NCI-H446 treated with DMSO at 0.1 percent for 48 hours (cell line): ENCODE measurements at places on chromosomes 2 and 18.

- no peak for DNase-seq
Measured at GRCh38 chr2:240170354-240170735, 29.9 kb upstream of the OTOS start.

GRCh38 chr2:11983401-11983800 is 237.0 kb downstream of the LPIN1 start:
- DNase-seq: no peak

- no peak for DNase-seq
Measured at GRCh38 chr2:149483004-149483605, 104.5 kb downstream of the MMADHC start.

DNA sequence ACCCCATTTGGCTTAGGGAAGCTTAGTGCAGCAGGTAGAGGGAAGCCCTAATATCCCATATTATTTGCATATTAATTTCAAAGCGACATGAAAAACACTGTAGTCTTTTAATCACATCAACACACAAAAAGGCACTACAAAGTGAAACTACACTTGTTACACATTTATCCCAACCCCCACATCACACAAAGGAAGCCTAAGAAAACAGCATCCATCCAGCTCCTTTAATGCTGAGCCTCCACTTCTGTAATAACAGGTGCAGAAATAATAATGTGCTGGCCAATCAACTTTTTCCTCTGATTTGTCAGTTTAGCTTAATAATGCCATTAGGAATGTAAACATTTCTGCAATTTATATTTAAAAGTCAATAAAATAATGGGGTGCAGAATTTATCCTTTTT is 274.0 kb downstream of the TCF4 start:
- DNase-seq: no peak

DNA sequence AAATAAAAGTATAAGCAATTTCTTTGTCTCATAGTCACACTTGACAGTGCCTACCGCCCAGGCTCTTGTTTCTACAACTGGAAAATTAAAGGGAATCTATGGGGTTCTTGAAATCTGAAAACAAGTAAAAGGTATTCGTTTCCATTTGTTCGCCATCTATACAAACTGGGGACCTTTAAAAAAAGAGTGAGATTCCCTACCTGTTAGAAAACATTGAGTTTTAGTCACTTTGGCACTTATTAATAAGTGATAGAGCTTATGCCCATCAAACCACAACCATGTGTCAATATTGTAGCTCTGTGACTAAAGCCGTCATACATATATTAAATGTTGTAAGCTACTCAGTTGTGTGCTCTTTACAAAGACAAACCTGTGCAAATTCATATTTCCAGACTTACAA is 13.2 kb downstream of the FN1 start:
- DNase-seq: no peak

GRCh38 chr2:111930409-111930808 is 32.0 kb downstream of the MERTK start:
- no peak for DNase-seq

- DNase-seq: no peak
Measured at GRCh38 chr2:11663427-11663826, 6.6 kb downstream of the NTSR2 start.

DNA sequence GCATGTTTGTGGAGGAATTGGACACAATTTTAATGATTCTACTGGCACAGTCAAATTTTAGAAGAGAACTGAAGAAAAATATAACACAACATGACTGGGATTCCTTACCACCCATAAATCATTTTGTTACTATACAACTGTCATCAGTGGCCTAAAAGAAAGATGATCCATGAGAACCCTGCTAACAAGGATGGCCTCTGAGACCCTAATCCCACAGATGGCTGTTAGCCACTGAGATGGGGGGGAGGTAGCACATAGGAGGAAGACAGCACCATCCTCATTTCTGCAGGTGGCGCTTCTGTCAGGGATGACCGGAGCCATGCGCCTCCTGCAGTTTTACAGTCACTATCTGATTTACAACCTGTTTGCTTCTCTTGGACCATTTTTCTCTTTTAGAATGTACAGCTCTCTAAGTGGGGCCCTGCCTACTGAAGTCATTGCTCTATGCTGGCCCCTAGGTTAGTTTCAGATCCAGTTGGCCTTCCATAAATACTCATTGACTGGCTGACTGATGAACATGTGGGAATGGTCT is 279.8 kb downstream of the NAPG start:
- no peak for DNase-seq

GRCh38 chr2:45978302-45978859 is 318.8 kb upstream of the EPAS1 start:
- DNase-seq: no peak

GRCh38 chr2:15991231-15991630 is 50.9 kb downstream of the MYCN start:
- no peak for DNase-seq

DNA sequence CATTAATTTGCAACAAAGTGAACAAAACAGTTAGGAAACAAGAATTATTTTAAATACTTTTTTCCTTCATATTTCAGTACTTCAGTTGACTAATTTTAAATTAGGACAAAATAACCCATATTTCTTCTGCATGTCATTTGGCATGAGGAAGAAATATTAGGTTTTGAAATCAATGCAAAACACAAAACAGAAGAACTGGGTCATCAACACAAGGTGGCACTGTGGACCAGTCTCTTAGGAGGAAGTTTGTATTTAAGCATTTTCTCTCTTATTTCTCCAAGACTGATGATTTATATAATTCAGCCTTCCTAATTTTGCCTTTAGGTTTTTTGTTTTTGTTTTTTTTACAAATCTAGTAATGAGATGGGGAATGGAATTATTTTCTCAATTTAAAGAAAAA is 352.8 kb upstream of the KCNH7 start:
- DNase-seq: peak; percentile 3

DNA sequence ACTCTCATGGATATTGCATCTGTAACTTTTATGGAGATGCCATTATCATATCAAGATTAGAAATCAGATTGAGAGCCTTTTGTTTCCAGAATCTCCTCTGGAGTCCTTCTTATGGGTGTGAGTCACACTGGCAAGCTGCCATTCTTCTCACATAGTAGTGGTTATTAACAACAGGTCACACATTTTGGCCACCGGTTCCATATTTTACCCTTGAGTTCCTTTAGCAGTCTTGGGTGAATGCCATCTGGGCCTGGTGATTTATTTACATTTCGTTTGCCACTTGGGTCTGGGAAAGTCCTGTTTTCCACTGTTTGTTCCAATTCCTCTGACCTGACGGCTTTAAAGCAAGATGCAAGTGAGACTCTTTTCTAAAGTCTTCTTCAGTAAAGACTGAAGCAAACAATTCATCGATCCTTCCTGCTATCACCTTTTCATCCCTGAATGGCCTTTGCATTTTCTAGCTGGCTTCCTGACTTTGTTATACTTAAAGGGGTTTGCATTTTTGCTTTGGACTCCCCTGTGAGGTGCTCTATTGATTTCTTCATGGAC is 80.5 kb upstream of the CAVIN2 start:
- DNase-seq: peak; percentile 98

GRCh38 chr2:132721938-132722337 is 51.9 kb upstream of the LYPD1 start:
- DNase-seq: no peak

DNA sequence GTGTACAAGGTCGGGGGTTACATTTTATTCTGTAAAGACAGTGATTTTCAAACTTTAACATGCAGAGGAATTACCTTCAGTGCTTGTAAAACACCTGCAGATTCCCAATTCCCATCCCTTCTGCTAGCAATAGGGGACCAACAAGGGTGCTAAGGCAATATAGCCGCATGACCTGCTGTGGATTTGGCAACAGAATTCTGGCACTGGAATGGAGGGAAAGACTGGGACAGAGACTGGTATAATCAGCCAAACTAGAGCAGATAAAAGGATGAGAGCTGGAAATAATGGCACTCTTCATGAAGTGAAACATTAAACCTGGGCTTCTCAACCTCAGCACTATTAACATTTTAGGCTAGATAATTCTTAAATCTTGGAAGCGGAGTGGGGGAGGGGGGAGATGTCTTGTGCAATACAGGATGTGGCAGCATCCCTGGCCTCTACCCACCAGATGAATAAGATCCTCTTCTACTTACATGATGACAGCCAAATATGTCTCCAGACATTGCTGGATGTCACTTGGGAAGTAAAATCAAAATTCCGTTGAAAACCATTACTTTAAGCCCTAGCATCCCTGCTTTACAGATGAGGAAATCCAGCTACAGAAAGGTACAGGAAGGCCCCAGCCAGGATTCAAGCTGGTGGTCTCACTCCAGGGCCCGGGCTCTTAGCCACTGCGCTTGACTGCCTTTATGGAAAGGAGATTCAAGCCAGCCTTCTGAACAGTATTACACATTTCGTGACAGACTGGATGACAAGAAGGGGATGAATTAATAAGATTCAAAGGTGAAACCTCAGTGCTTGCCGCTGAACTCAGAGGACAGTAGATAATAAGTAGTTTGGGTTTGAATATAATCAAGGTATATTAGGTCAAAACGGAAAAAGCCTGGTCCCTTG is 1.7 kb downstream of the EVA1A start:
- no peak for DNase-seq

DNA sequence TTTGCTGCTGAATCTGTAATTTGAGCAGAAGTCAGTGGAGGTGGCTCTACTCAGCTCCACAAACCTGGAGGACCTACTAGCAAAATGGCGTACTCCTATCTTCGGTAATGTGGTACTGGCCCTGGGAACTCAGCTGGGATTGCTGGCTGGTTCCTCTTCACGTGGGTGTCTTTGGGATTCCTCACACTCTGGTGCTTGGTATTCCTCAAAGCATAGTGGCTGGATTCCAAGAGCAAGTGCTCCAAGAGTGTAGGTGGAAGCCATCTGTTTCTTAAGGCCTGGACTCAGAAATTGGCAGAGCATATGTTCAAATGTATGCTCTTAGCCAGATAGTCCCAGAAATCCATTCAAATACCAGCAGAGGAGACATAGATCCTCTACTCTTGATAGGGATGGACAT is 281.9 kb upstream of the CDH7 start:
- DNase-seq: peak; percentile 98

DNA sequence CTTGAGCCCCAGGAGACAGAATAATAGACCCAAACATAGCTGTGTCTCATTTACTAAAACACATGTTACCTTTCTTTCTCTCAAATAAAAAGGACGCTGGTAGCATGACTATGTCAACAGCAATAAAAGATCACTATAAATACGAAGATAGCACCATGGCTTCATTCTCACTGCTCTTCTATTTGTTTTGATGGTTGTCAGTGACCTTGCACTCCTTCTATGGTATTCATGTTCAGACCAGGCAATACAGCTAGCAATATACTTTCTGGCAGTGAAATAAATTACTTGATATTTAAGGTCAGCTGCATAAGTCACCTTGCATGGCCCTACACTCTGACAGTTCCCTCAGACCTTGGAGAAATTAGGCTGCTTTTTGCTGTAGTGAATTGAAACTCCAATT is 263.2 kb upstream of the CDH7 start:
- peak; percentile 55 for DNase-seq

- DNase-seq: no peak
Measured at GRCh38 chr18:37316468-37316867, 249.1 kb downstream of the CELF4 start.

DNA sequence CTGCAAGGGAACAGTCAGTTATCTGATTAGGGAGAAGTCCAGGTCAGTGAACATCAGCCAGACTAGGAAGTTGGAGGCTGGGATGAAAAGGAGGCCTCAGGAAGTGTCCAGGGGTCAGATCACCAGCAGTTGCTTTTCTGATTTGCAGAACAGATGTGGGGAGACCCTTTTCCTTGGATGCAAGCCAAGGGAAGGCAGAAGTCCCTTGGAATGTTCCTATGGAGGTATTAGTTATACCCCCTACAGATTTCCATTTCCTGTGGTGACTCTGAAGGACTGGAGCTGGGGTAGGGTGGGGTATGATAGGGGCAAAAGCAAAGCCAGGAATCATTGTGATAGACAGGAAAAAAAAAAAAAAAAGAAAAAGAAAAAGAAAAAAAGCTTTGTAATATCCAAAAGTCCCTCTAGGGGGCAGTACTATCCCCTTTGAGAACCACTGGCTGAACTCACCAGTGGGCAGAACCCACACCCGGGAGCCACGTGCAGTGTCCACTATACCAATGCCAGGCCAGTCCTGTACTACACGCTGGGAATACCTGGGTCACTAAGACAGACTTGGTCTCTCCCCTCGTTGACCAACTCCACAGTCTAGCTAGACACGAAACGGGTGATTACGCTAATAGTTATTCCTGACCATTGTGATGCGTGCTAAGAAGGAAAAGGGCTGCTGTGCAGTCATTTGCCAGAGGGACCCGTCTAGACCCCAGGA is 7.4 kb downstream of the DYSF start:
- no peak for DNase-seq

- peak; percentile 87 for DNase-seq
Measured at GRCh38 chr2:222993920-222994650, 57.9 kb upstream of the KCNE4 start.

DNA sequence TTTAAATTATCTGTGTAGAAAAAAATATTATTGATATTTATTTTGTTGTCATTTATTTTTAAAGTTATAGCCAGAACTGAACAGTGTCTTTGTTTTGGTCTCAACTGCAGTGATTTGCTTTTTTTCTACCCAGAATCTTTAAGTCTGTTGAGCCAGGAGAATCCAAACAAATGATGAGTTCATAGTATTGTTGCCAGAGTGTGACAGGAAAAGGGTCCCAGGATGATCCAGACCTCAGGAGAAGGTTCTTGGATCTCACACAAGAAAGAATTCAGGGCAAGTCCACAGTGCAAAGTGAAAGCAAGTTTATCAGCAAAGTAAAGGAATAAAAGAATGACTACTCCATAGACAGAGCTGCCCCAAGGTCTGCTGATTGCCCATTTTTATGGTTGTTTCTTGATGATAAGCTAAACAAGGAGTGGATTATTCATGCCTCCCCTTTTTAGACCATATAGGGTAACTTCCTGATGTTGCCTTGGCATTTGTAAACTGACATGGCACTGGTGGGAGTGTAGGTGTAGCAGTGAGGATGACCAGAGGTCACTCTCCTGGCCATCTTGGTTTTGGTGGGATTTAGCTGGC is 127.1 kb downstream of the AGPS start:
- no peak for DNase-seq

- no peak for DNase-seq
Measured at GRCh38 chr2:23448906-23449305, 63.9 kb downstream of the KLHL29 start.

GRCh38 chr2:9473985-9474360 is 378 bp upstream of the IAH1 start:
- no peak for DNase-seq

GRCh38 chr2:40363631-40364030 is 88.3 kb downstream of the SLC8A1 start:
- no peak for DNase-seq
